ENCODE measurements at places on chromosomes 13 and 19.

GRCh38 chr13:50760751-50761150, 82.7 kb downstream of the DLEU7 start:
- no peak for DNase-seq

GRCh38 chr19:2758601-2759313, 18.9 kb upstream of the SLC39A3 start:
- DNase-seq, result no peak

GRCh38 chr13:30600496-30600895, 17.2 kb upstream of the USPL1 start:
- DNase-seq, result no peak

- no peak for DNase-seq
Measured at GRCh38 chr19:32415669-32416068, 10.1 kb downstream of the DPY19L3 start.

DNA sequence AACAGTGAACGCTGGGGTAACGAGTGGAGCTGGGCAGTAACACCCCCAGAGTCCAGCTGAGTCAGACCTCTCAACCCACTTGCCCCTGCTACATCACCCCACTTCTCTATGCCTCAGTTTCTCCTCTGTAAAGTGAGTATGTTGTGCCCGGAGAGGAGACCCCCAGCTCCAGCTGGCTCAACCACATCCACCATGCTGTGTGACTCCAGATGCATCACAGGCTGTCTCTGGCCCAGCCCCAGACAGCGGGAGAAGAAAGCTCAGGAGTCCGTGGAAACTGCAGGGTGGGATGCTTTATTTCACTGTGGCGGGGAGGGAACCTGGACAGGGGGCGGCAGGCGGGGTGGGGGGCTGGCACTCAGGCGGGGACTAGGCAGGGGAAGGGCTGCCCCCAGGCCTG, 9.6 kb upstream of the ELL start:
- no peak for DNase-seq

DNA sequence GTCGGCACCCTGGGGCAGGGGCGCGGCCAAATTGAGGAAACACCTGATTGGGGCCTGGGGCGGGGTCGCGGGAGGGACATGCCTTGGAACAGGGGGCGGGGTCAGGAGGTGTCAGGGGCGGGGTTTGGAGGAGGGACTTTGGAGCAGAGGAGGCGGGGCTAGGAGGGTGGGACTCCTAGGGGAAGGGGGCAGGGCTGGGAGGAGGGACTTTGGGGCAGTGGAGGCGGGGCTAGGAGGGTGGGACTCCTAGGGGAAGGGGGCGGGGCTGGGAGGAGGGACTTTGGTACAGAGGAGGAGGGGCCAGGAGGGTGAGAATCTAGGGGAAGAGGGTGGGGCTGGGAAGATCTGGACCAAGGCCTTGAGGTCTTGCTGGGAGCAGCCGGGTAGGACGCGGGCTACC, 21.9 kb downstream of the GRIN2D start:
- peak; percentile 81 for DNase-seq

DNA sequence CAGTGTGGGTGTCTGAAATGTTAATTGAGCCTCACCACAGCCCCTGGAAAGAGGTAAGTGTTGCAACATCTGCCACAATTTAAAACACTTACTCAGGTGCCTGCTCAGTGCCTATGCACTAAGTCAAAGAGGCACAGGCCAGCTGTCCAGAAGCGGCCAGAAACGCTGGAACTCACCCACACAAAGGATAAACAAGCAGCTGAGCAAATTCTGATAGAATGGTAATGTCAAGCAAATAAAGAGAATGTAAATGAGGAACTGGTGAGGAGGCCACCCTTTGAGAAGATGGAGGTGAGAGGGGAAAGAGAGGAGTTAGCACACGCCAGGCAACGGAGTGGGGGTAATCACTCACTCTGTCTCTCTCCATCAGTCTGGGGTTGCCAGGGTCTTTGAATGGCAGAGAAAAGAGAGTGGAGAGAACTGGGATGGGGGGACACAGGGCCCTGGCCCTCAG, 67.7 kb upstream of the SERP2 start:
- no peak for DNase-seq

GRCh38 chr19:15317392-15318071, 14.8 kb downstream of the BRD4 start:
- DNase-seq, result no peak

DNA sequence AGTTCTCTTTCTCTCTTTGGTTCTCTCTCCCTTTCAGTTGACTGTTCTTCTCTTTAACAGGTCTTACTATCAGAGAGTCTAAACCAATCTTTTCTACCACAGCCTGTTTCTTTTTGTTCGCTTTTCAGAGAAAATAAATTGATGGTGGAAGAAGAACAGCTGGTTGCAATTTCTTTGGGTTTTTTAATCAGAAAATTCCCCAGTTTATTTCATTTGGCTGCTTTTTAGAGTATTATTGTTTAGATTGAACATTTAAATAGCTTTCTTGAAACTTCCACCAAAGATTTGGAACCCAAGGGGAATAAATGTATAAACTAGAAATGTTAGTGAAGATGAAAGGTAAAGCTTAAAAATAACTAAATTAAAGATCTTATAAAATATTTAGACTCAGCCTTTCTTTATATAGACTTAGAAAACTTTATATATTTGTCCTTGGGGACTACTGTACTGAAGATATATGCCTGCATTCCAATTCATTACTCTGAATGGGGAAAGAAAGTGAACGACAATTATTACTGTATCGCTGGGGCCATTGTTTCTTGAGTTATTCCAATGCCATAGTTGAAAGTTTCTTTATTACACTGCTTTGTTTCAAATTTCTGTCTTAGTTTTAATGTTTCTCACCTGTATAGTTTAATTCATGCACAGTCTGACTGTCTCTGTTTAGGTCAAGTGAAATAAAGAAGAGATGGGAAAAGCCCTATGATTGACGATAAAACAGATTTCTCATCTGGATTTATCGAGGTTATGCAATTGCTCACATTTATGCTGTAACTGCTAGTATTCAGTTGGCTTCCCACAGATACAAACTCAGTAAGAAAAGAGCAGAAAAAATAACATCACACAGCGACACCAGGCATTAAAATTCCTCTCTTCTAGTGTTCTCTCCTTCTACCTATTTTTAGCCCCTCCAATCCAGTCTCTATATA, 169.4 kb upstream of the CSNK1A1L start:
- DNase-seq, result no peak

DNA sequence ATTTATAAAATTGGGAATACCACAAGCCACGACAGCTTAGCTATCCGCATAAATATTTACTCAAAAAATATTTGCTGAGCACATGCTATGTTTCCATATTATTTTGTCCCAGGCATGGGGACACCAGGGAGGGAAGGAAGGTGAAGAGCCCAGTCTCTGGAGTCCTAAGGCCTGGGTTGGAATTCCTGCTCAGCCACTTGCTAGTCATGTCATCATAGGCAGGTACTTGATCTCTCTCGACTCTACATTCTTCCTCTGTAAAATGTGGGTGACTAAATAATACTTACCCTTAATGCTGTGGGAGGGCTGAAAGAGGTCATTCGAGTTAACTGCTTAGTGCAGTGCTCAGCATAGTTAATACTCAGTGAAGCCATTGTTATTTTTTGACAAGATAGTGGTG, 4.3 kb upstream of the RNASEH2B start:
- no peak for DNase-seq

GRCh38 chr13:26280295-26280694, 26.4 kb downstream of the CDK8 start:
- no peak for DNase-seq

GRCh38 chr19:19551853-19552192, 13.8 kb downstream of the CILP2 start:
- no peak for DNase-seq

DNA sequence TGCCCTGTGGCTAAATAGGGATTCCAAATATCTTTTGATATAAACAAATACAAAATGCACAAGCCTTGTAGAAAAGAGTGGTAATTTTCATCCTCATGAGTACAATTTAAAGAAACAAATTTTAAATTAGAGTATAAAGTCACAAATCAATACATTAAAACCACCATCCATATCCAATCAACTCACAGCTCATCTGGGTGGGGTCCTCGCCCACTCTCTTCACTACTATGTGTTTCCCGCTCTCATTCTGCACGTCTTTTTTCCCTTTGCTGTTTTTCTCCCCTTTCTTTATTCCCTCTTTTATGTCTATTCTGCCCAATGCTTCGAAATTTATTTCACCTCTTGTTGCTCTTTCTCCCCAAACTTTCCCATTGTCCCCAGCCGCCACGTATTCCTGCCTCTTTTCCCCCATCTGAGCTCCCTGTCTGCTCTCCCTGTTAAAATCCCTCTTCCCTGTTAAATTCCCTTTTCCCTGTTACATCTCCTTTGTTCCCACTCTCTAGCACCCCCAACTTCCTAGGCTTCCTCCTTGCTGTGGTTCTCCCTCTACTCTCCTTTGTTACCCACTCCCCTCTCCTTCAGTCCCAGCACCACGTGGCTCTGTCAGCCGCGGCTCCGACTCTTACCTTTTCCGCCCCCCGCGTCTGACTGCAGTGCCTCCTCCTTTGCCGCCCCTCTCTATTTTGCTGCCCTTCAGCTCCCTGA, 1.3 kb downstream of the ZNF616 start:
- DNase-seq, result peak; percentile 43

DNA sequence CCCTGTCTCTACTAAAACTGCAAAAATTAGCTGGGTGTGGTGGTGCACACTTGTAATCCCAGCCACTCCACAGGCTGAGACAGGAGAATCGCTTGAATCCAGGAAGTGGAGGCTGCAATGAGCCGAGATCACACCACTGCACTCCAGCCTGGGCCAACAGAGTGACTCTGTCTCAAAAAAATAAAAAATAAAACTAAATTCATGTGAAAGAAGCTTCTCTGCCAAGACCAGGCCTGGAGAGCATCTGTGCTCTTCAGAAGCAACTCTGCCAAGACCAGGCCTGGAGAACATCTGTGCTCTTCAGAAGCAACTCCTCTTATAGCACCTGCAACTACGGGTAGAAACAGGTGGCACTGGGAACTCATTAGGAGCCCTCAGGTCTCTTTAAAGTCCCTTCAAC, 37.7 kb downstream of the CRYL1 start:
- DNase-seq, result no peak

DNA sequence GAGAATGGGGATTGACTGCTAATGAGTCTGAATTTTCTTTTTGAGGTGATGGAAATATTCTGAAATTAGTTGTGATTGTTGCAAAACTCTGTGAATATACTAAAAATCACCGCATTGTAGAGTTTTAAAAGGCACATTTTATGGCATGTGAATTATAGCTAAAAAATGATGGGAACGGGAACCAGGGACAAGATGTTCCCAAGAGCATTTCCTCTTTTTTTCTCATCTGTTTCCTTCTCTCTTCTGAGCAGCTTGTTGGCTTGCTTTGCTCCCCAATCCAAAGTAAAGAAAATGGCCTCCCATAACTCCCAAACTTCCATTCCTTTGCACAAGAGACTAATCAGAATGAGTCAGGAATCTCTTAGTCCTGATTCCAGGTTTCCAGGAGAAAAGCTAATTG, 459.2 kb downstream of the TSHZ3 start:
- DNase-seq, result no peak

GRCh38 chr19:37930416-37930815, 23.4 kb downstream of the SIPA1L3 start:
- DNase-seq, result no peak

GRCh38 chr19:2336528-2337328, 8.2 kb downstream of the SPPL2B start:
- no peak for DNase-seq

DNA sequence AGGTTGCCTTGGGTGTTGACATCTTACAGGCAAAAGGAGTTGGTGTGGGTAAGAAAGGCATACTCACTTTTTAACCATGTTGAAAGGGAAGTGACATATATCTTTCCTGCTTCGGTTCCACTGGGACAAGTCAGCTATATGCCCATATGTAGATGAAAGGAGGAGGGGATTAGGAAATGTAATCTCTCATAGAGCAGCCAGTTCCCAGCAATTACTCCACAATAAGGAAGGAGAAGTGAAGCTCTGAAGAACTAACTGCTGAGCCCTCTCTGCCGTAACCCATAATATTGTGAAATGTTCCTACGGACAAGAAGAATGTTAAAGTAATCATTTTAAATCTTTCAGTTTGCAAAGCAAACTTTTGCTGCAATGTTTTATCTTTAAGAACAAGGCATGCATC, 82.2 kb downstream of the EDNRB start:
- no peak for DNase-seq

DNA sequence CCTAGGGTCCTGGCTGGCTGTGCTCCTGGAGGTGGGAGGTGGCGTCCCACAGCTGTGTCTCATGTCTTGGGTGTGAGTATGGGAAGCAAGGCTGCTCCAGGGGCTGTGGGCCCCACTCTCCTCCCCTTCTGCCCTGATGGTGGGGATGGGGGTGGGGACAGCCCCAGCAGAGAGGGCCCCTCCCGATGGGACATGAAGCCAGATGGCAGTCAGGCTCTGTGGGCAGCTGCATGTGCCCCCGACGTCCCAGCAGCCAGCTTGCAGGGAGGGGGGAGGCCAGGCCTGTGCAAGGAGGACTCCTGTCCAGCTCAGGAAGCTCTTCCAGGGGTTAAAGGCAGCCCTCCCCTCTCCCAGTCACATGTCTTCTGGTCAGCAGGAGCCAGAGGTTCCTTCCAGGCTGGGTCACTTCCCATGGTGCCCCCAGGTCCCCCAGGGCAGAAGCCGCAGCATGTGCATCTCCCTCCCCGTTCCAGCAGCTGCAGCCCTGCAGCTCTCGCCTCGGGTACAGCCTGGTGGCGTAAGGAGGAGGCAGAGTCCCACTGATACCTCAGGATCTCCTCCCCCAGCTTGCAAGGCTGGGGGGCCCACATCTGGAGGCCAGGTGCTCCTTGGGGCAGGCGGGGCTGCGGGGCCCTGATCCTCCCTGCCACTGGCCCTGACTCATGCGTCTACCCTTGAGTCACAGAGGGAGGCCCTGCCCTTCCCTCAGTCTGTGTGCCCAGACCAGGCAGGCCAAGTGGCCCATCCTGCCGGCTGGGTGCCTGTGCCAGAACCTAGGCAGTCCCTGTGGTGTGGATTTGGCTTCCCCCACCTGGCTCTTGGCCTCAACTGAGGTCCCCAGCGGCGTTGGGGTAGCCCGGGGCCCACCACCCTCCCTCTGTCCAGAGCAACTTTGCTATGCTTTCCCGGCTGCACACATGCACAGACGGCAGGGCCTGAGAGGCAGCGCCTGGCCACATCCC, 13.0 kb downstream of the YIPF2 start:
- no peak for DNase-seq

DNA sequence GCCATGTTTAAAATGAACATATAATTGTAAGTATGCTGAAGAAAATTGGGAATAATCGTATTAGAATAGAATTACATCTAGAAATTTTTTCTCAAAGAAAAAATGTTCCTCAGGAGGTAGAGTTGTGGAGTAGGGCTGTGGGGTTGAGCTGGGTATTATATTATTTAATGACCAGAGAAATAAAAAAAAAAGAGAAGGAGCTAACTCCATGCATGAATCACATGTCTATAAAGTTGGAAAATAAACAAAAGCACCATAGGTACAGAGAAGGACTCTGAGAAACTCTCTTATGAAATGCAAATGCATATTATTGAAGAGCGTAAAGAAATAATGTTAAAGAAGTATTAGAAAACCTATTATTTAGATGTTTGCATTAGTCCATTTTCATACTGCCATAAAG, 405.5 kb downstream of the EFNB2 start:
- no peak for DNase-seq

Measured in activated CD4-positive, alpha-beta T cell treated with anti-CD3 and anti-CD28 coated beads, Interleukin-2, amount 50 U/mL, for 48 hours (primary cell).